ENCODE measurements at places on chromosomes 5 and 9.

DNA sequence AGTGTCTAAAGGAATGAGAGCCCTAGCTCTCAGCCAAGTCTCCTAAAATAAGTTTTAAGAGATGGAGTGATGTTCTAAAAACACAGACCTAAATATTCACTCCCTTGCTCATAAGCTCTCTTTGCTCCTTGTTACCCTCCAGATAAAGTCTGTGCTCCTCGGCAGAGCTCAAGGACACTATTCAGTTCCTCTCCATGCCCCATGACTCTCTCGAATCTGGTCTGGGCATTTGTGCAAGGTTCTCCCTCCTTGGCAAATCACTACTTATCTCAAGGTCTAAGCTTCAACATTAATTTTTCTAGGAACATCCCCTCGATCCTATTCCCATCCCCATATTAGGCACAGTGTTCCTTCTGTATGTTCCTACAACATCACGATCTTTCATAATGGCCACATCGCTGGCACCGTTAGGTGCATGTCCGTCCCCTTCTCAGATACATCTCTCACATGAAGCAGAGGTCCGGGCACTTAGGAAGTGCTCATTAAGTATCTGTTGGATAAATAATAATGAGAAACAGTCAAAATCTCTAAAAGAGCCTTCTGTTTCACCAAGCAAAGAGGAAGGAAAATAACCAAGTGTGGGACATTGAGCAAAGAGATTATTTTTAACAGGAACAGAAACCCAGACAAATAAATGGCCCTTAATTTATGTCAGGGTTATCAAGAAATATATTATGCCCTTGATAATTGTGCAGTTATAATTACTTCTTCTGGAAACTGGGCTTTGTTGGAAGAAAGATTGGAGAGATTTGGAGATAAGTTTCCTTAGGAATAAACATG is 85.9 kb upstream of the HTR4 start:
- no peak for ATAC-seq

DNA sequence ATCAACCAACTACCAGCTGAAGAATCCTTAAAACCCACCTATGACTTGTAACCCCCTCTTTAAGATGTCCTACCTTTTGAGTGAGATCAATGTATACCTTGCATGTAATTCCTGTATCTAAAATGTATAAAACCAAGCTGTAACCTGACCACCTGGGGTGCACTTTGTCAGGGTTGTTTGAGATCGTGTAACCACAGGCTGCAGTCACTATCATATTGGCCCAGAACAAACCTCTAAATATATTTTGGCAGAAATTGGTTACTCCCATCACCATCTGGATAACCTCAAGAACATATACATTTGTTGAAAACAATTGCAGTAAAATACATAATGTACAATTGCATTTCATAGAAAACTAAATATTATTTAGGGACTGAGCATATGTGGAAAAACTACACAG is 8.4 kb downstream of the CARNMT1 start:
- ATAC-seq, result no peak

GRCh38 chr5:170536525-170536924 is 32.7 kb downstream of the KCNIP1 start:
- no peak for ATAC-seq

DNA sequence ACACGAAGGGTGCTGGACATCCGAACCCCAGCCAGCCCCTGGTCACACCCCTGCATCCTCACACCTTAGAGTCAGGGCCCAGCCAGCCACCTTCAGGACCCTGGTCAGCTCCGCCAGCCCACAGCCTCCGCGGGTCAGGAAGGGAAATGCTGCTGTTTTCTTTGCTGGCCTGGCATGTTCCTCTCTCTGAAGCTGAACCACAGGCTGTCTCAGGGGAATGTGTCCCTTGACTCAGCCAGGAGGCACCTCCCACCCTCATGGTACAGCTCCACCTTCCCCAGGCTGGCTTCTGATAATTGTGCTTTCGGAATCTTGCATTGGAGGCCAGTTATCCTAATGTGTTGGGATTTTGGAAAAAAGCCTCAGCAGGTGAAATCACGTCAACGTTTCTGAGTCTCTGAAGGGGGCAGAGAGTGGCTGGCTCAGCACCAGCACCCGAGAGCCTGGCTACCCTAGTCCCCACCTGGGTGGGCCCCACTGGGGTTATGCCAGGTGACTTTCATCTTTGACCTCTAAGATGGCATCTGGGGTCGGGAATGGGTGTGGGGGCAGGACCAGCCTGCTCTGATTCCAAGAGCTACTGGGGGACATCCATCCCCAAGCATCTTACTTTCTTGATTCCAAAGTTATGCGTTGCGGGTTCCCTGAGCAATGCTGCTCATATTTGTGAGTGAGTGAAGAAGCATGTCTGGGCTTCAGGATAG is 9.8 kb upstream of the OLFM1 start:
- ATAC-seq, result no peak

DNA sequence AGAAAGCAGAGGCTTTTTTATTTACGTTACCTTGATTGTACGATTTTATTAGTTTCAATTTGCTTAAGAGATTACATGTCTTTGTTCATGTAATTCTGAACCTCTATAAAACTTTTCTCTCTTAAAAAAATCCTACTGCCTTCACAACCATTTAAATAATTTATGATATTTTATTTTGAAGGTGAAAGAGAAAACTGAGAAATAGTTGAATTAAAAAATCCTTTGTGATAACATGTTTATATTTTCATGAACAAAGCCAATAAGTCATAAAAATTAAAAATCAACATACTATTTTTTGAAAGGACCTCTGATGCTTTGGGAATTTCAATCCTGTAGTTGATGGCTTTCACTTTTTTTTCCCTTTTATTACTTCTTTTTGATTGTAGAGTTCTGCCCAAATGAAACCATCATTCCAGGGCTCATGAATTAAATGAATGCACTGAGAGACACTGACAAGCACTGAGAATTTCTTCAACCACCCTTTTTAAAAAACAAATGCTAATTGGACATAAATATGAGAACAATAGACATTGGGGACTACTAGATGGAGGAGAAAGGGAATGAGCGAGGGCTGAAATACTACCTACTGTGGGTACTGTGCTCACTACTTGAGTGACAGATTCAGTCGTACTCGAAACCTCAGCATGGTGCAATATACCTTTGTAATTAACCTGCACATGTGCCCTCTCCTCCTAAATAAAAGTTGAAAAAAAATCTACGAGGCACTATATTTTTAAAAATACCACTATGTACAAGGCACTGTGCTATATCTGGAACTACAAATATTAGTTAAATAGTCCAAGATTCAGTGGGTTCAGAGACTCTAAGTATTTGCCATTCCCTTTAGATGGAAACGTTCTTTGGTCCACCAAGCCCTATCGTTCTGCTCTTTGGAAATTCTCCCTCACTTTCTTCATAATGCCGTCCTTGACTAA is 5.9 kb downstream of the CDKN2A start:
- ATAC-seq, result no peak

GRCh38 chr9:106941916-106942315 is 79.0 kb downstream of the ZNF462 start:
- ATAC-seq, result no peak

DNA sequence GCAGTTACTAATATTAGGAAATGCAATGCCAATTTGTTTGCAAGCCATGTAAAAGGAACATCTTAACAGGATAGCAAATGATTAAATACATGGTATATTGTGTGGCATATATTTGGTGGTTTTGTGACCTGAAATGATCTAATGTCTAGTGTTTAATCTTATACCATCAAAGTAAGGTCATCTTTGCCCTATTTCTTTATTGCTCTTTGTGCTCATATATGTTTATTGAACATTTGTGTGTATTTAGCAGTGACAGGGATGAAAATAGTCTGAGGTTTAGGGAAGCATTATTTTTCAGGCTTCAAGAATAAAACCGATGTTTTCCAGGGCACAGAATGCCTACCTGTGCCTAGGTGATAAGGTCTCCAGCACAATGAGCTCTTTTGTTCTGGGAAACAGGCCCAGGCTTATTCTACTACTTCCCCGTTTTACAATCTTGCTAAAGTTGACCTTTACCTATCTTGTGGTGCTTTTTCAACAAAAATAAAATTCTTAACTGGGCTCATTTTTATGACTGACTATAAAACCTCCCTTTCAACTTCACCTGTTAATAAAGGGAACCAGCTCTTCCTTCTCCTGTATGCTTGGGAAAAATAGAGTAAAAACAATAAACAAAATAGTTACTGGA is 105.6 kb upstream of the ANKH start:
- no peak for ATAC-seq

- ATAC-seq, result no peak
Observed at GRCh38 chr9:73034962-73035361, 82.1 kb upstream of the ALDH1A1 start.

- no peak for ATAC-seq
Observed at GRCh38 chr9:124290053-124290591, 32.4 kb downstream of the NEK6 start.

DNA sequence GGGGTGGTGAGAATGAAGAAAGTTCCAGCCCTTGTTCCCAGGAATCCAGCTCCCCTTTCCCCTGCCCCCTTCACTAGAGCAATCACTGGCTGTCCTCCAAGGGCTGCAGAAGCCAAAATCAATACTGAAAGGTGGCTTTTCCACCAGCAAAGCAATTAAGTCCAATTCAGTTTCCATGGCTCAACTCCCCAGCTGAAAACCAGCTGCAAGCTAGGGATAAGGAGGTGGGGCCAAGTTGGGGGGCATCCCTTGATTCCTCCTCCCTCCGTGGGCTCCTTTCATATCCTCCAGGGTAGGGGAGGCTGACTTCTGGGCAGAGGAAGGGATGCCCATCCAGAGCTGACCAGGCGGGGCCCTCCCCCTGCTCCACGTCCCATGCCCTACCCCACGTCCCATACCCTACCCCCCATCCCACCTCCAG is 22.7 kb downstream of the CAMK2A start:
- no peak for ATAC-seq

DNA sequence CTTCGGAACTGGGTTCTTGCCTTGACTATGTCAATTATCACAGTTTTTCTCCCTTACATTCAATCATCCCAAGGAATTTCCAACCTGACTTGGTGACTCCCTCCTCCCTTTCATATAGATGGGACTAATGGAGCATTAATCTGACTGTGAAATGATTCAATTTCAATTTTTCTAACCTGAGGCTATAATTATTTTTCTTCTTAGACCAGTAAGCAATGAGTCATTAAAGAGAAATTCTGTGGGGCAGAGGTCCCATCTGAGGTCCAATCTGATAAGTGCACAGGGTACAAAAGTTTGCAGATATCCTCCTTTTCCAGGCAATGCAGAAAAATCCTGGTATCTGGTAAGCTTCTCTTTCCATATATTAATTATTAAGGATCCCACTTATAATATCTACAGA is 18.9 kb downstream of the PDE4D start:
- ATAC-seq, result peak; percentile 69

DNA sequence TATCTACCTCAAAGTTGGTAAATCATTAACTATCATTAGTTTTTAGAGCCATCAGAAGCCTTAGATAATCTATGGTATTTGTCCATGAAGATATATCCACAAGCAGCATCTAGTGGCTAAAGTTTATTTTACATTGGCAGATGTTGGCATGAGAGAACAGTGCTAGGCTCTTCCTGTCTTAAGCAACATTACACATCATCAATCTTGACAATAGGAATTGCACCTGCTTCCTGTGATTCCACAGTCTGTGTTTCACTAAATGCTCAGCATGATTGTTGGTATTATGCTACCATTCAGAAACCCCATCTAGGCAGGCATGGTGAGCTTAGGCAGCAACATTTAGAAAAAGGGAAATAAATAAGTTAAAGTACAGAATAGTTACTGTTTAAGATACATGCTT is 246.6 kb downstream of the SLCO4C1 start:
- ATAC-seq, result no peak

DNA sequence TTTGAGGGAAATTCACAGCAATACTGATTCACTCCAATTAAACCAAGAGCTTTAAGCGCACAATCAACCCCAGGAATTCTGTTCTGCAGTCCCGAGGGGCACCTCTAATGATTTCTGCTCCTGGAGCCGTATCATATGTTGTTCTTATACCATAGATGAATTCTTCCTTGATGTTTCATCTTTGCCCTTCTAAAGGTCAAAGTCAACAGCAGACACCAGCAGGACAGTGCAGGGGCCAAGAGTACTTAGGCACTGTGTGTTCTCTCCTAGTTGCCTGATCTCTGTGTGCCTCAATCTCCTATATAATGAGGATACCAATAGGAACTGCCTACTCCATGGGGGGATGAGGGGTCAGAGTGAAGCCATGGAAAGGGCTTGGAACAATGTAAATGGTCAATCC is 16.5 kb downstream of the EPB41L4B start:
- ATAC-seq, result no peak

Data from SK-N-SH treated with all-trans-retinoic acid at 6 μM for 48 hours (cell line).